ENCODE measurements at places on chromosomes 3 and 15.

DNA sequence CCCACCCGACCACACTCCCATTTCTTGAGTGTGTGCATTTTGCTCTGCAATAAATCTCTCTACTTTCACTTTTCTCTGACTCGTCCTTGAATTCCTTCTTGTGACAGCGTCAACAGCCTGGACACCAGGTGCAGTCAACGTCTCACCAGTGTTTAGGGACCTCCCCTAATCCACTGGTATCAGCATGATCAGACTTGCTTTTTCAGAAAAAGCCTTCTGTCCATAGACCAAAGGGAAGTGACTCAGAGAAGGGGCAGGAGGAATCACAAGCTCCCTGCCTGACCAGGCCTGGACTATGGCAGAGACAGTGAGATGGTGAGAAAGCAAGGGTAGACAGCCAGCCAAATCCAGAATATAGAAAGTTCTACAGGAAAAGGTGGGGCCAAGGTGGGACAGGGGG lies 15.5 kb downstream of the CCR5 start:
- DNase-seq = no peak

DNA sequence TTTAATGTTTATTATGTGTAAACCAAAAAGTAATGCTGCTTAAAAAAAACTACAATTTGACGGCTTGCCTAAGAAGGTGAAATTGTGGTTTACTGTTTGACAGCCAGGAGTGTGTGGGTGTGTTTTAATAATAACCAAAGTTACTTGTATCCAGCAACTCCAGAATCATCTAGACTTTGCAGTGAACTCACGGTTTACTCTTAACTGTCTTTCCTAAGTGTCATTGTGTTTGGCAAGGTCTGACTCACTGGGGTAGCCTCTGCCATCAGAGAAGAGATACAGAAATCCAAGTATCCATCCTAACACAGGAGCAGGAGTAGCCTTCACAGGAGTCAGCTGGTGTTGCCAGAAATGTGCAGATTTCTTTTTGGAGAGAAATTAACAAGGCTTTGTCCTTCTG lies 151.1 kb downstream of the CTNNB1 start:
- DNase-seq = no peak

DNA sequence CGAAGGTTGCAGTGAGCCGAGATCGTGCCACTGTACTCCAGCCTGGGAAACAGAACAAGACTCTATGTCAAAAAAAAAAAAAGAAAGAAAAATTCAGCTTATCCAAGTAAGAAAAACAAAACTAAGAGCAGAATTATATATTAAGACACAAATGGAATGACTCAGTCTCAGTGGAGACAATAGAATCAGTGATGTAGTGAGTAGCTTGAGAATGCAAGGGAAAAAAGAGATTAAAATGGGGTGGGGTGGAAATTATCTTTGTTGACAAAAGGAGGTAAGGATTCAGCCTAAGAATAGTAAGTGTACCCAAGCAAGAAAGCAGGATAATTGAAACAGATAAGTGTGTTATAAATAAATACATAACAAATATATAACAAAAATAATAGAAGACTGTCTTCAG lies 70.7 kb downstream of the BLM start:
- DNase-seq = no peak

- no peak for DNase-seq
Measured at GRCh38 chr3:116920826-116921610, 211.4 kb downstream of the TUSC7 start.

GRCh38 chr3:17935222-17935621 lies 192.8 kb upstream of the TBC1D5 start:
- DNase-seq = no peak

DNA sequence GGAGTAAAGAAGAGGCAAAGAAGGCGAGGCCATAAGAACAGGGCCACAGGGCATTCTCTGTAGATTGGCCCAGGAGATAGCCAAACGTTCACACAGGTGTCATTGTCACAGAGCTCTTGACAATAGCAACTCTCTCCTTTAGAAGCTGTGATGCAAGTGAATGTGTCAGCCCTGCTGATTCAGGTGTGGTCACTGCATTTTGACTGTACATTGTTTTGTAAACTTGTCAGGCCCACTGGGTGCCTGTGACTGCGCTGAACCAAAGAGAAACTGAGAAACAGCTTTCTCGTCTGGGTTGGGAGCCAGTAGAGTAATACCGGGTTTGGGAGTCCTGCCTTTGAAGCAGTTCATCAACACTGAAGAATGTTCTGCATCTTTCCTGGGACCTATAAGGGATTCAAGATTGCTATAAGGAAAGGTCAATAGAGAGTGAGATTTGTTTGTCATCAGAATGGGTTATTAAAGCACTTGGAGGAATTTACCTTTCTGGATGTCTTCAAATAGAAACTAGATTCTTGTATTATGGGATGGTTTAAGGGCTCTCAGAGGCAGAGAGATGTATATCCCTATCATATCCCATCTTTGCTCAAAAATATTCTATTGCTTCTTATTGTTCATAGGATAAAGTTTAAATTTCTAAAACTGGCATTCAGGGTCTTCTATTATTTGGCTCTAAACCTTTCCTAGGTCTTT lies 45.4 kb downstream of the TMEM45A start:
- no peak for DNase-seq

DNA sequence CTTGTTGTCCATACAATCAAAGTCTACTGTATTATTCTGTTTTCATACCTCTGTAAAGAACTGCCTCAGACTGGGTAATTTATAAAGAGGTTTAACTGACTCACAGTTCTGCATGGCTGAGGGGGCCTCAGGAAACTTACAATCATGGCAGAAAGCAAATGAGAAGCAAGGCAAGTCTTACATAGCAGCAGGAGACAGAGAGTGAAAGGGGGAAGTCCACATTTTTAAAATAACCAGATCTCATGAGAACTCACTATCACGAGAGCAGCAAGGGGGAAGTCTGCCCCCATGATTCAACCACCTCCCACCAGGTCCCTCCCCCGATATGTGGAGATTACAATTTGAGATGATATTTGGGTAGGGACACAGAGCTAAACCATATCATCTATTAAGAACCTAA lies 724.6 kb upstream of the CBLB start:
- DNase-seq = no peak
